ENCODE measurements at places on chromosomes 5 and 9.

DNA sequence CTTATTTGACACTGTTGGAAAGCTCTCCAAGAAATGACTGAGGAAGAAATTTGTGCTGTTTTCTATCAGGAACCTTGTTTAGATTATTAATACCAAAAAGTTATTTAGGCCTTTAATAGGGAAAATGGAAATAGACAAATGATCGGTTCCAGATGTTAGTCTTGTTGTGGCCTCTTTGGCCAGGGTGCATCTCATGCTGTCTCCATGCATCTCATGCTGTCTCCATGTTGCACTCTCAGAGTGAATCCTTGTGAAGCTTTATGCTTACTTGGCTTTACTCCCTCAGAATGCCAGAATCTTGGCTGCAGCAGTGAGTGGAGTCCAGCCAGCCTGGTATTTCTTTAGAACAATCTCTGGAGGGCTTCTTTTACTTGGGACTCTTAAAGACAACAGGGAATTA is 185.5 kb downstream of the ARHGAP26 start:
- DNase-seq, result no peak

DNA sequence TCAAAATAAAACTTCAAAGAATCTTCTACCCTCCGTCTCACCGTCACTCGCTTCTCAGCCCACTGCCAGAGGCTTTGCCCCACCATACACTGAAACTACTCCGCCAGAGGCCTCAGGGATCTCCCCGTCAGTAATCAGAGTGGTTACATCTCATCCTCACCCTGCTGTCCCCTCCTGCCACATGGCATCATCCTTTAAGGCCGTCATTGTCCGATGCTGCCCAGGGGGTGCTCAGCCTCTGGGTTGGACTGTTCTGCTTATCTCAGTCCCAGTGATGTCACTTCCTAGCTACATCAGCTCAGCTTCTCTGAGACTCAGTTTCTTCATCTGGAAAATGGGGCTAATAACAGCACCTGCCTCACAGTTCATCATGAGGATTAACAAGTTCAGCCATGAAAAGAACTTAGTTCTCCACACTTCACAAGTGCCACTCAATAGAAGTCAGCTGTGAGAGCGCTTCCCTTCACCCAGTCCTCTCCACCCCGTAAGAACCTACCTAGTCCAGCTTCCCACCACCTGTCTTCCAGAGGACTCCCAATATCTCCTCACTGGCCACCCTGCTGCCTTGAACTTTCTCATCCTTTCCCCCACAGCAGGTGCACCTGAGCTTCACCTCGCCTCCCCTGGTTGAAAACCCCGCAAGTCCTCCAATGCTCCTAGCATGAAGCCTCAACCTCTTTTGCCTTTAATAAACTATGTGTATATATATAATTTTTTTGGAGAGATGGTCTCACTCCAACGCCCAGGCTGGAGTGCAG is 2.8 kb upstream of the IL3 start:
- DNase-seq, result no peak

DNA sequence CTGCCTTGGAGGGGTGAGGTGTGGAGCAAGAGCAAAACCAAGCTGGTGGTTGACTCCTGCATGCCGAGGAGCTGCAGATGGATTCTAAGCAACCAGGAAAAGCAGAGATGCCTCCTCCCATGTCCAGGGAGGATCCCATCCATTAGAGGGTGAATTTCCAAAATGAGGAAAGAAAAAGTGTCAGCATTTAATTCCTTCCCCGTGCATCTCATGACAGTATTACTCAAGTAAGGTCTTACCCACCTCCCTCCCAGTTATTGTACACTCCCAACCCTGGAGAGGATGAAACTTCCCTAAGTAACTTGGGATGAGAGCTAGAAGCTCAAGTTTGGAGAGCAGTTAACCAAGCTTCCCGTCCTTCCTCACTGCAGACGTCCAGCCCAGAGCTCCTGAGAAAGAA is 19.9 kb downstream of the C9orf152 start:
- DNase-seq, result no peak

DNA sequence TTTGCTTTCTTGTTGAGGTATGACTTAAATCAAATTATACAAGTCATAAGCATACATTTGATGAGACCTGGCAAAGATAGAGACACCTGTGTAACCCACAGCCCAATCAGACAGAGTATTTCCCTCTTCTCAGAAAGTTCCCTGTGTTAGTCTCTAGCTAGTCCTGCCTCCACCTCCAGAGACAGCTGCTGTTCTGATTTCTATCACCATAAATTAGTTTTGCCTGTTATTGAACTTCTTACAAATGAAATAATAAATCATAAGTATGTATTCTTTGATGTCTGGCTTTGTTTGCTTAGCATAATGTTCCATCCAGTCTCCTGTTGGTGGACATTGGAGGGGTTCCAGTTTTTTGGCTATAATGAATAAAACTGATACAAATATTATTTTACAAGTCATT is 194.5 kb downstream of the ICE1 start:
- no peak for DNase-seq

- DNase-seq, result no peak
Observed at GRCh38 chr5:173454361-173454735, 126.1 kb upstream of the STC2 start.

- DNase-seq, result peak; percentile 9
Observed at GRCh38 chr5:80959768-80960442, at the start of gene RASGRF2. Gene RASGRF2, plus strand, starts transcription at chr5:80960363. Its CDS starts 376 bp downstream, at chr5:80960739.

DNA sequence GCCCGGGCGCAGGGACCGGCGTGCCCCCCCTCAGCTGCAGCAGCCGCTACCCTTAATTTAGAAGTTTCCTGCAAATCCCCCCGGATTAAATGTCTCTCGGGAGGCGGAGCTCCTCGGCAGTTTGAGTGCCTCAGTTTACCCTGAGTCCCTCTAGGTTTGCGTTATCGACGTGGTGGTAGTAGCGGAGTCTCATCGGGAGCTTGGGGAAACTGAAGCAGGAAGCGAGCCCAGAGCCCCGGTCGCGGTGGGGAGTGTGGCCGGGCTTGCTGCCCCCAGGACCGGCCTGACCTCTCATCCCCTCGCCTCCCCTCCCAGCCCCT is 529 bp upstream of the TPM2 start:
- no peak for DNase-seq

- DNase-seq, result no peak
Observed at GRCh38 chr5:63563008-63563917, 399.0 kb downstream of the HTR1A start.

GRCh38 chr9:23556459-23556858 is 269.6 kb downstream of the ELAVL2 start:
- DNase-seq, result no peak

DNA sequence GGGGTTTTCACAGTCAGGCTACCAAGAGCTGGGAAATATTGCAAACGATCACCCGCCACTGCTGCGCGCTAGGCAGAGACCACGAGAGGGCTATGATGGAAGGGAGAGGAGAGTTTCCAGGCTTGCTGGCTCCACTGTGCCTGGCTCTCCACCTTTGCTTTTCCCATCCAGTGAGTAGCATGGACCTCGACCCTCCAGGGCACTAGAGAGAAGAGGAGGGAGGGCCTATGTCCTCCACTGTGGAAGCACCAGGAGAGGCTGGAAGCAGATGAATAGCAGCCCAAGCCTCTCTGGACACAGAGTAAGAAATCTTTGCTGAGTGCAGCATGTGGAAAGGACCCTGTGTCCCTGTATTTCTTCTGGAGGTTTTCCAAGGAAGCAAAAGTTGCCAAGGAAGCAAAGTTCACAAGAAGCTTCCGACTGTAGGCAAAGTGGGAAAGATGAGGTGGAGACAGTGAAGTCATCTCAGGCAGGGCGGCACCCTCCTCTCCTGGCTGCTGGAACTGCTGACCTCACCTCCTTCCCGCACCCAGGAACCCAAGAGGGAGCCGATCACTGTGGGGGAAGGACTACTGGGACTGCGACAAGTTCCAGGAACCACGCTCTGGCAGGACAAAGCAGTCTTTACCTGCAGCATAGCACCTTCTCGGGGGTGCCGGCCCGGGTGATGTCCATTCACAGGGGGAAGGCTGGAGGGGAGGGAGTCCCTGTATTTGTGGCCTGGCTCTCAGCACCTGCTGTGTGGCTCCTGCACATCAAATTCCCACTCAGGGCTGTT is 79.6 kb downstream of the CSNK1A1 start:
- DNase-seq, result peak; percentile 45

DNA sequence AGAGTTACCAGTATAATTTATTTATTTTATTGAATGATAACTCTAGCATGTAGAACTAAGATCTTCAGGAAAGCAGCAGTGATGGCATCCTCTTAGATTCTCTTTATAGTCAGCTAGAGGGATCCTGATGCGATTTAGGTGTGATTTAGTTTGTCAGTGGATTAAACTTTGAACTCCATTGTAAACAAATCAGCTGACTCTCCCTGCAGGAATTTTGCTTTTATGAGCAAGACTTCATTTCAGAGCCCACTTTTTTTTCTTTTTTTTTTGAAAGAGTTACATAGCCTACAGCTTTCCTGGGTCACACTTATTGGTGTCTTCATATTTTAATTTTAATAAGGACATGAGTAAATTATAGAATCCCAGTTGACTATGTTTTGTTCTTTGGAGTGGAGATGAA is 93.8 kb upstream of the SEMA6A start:
- DNase-seq, result no peak
